Bronchial epithelial cell (primary cell): ENCODE measurements at places on chromosomes 7 and 10.

- peak; percentile 54 for DNase-seq
Measured at GRCh38 chr7:93851536-93851935, 39.0 kb downstream of the TFPI2 start.

GRCh38 chr10:113228530-113228929 is 278.5 kb downstream of the TCF7L2 start:
- DNase-seq, result no peak

- DNase-seq, result no peak
Measured at GRCh38 chr10:126226988-126227761, 161.1 kb downstream of the ADAM12 start.

DNA sequence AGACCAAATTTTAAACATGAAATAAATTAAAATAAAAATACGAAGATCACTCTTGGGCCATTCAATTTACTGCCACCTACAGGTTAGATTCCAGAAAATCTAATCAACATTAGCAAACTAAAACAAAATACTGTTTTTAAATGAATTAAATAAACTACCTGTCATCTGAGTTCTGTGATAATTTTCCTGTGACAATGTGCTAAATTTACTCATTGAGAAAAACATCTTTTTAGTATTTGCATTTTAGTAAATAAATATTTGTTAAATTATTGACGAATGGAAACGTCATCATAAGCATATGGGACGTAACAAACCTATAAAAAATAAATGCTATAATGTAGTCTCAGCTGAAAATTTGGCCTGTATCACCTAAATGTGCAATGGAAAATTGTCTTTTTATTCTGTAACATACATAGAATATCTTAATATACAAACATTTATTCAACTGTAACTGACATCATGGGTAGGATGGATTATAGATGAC is 72.1 kb downstream of the ITGB8 start:
- peak; percentile 18 for DNase-seq

DNA sequence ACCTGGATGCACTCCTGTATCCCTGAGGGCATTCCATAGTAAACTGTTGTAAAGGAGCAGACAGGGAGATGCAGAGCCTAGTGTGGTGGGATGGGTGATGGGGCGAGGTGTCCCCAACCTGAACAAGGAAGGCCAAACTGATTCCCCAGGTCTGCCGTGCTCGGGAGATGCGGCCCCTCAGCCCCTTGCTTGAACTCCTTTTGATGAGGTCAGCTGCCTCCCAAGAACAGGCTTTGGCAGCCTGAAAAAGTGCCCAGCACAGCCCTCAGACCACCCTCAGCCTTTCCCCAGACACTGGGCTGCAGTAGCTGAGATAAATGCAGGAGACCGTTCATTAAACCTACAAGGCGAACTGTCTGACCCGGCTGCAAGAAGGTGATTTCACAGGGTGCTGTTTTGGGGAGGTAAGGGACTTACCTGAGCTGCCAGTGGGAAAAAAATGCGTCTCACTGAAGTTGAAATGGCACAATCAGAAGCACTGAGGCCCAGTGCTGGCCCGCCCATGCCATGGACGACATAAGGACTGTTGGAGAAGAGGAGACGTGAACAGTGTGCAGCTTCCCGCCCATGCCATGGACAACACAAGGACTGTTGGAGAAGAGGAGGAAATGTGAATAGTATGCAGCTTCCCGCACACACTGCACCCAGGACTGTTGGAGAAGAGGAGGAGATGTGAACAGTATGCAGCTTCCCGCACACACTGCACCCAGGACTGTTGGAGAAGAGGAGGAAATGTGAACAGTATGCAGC is 148.4 kb upstream of the FAM20C start:
- no peak for DNase-seq

DNA sequence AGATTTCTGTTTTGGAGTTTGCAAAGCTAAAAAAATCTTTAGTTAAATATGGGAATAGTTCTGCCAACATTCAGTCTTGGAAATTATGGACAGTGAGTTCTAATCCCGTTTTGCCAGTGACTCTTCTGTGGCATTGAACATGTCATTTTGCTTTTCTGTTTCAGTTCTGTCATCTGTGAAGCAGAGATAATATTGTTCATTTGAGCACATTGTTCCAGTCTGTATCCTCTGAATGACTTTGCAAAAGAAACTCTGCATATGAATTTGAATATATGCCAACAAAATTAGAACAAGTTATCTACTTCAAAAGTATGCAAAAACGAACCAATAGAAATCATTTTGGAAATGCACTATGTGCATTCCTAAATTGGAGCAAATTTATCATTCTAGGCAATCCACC is 746.0 kb upstream of the POT1 start:
- DNase-seq, result no peak

- peak; percentile 14 for DNase-seq
Measured at GRCh38 chr10:8543361-8544056, 489.0 kb downstream of the GATA3 start.

DNA sequence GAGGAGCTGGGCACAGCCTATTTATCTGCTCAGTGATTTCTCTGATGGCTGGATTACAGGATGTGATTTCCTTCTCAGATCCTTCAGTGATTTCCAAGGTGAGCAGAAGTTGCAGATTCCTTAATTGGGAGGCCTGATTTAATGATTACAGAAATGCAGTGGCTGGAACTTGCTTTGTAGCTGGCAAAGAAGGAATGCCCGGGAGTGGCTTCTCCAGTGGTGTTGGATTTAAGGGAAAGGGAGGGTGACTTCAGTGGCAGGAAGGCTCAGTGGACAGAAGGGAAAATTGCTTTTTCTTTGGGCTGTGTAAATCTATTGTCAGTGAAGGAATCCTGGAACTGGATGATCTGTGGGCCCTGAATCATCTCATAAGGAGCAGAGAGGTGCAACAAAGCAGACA is 5.1 kb downstream of the SORCS3 start:
- DNase-seq, result no peak

DNA sequence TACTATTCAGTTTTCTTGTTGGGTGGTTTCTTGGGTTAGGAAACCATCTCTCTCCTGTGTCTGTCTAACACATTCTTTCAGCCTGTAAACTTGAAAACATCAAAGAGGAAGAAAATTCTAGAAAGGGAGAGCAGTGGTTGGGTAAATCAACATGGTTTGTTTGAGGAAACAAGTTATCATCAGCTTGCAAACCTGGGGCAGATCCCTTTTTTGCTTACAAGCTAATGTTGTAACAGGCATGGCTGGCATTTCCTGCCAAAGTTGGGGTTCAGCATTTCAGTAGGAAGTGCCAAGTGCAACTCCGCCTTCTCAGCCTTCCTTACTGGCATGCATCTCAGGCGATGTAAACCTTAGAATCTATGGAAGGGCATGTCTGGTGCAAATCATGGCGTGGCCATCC is 112.6 kb downstream of the EEPD1 start:
- DNase-seq, result peak; percentile 25

- DNase-seq, result no peak
Measured at GRCh38 chr7:75639886-75640190, 98.9 kb downstream of the HIP1 start.

DNA sequence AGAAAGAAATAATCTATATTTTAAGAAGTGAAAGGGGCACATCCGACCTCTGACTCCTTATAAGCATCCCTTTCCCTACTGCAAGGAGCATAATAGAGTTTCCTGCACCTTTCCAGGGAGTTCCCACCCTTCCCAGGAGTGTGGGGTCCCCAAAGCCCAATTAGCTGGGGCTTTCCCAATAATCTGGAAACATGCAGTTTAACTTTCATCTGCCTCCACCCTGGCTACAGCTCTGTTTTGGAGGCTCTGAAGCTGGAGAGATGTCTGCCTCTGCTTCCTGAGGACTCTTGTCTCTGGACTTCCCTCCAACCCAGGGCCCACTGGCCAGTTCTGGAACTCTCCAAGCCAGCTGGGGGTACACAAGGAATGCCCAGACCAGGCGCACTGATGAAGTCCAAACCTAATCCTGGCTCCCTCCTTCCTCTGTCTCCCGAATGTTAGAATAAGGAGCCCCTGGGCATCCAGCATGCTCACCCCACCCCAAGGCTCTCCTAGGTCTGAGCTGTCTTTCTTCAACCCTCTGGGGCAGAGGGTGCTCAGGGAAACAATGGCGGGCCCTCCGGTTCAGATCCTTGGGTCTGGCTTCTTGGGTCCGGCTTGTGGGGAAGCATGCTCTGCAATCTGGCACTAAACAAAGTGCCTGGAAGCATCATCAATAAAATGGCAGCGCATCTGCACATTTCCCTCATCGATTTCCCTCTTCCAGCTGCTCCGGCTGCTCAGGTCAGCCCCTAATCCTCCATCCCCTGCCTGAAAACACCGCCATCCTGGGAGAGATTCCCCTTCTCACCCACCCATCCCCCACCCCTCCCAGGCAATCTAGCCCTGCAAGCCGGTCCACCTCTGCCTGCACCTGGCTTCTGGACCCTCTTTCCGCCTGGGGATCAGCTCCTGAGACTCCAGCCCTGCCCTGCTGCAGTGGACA is 13.3 kb downstream of the HOXA4 start:
- no peak for DNase-seq

- no peak for DNase-seq
Measured at GRCh38 chr10:122993797-122994336, 13.7 kb downstream of the PSTK start.

DNA sequence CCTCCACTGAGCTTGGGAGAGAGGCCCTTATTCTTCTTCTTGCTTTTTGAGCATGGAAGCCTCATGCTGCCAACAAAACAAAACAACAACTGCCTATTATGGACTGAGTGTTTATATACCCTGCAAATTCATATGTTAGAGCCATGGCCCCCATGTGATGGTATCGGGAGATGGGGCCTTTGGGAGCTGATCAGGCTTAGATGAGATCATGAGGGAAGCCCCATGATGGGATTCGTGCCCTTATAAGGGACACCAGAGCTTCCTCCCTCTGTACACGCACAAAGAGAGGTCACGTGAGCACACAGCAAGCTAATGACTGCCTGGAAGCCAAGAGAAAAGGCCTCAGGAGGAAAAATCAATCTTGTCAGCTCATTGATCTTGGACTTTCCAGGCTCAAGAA is 235.0 kb downstream of the FANK1 start:
- DNase-seq, result no peak

DNA sequence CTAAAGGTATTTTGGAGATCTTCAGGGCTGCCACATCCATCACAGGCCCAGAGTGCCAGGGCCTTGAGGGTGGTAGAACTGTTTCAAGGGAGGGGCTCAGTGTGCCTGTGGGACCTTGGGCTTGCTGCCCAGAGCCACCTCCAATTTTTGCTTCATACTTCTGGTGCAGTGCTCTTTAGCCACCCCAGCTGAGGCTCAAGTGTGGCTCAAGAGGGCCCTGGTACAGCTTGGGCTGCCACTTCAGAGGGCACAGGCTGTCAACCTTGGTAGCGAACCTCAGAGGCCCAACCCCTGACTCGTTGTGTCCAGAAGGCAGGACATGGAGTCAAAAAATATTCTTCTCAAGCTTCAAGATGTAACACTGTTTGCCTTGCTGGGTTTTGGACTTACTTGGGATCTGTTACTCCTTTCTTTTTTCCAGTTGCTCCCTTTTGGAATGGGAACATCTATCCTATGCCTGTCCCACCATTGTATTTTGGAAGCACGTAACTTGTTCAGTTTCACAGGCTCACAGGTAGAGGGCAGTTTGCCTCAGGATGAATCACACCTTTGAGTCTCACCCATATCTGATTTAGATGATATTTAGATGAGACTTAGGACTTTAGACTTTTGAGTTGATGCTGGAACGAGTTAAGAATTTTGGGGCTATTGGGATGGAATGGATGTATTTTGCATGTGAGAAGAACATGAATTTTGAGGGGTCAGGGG is 224.8 kb downstream of the RPS24 start:
- DNase-seq, result peak; percentile 27

DNA sequence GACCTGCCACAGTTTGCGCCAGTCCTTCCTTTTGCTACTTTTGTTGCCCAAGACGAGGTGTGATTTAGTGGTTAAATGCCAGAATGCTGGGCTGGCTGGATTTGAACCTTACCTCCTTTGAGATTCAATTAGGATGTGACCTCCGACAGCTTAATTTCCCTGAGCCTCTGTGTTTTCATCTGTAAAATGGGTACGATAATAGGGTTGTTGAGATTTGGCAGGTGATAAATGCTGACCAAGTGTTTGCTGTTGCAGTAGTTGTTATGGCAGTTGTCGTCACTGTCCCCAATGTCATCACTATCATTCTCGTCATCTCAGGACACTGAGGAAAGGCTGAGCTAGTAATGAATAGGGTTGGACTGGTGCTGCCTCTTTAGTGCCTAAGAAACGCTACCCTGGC is 61.1 kb downstream of the GRK5 start:
- no peak for DNase-seq

GRCh38 chr7:70143075-70144044 is 545.1 kb downstream of the AUTS2 start:
- DNase-seq, result no peak

- no peak for DNase-seq
Measured at GRCh38 chr10:53013201-53013810, 240.7 kb upstream of the MBL2 start.

DNA sequence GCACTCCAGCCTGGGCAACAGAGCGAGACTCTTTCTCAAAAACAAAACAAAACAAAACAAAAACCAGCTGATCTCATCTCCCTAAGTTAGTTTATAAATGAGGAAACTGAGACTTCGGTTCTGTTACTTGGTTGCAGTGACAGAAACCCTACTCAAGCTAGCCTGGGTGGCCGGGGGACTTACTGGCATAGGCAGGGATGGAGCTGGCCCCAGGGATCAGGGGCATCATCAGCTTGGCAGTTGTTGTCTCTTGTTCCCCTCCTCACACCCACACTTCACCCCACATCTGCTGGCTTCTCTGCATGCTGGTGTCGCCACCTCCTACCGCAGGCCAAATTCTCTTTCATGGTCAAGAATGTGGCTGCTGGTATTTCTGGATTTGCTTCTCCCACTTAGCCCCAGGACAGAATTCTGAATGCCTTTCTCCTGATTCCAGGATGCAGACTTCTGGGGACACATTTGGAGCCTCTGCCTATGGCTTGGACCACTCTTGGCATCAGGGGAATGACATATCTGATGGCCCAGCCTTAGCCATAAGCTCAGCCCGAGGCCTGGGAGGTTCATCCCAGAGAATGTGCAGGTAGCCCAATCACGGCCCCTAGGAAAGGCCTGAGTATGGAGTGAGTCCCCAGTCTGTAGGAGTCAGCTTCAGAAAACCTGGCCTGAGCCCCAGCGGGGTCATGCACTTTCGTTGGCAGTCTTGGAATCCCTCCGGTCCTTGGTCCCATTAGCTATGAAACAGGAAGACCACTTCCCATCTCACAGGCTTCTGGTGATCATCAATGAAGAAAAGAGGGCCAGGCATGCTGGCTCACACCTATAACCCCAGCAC is 41.6 kb upstream of the CTBP2 start:
- no peak for DNase-seq

DNA sequence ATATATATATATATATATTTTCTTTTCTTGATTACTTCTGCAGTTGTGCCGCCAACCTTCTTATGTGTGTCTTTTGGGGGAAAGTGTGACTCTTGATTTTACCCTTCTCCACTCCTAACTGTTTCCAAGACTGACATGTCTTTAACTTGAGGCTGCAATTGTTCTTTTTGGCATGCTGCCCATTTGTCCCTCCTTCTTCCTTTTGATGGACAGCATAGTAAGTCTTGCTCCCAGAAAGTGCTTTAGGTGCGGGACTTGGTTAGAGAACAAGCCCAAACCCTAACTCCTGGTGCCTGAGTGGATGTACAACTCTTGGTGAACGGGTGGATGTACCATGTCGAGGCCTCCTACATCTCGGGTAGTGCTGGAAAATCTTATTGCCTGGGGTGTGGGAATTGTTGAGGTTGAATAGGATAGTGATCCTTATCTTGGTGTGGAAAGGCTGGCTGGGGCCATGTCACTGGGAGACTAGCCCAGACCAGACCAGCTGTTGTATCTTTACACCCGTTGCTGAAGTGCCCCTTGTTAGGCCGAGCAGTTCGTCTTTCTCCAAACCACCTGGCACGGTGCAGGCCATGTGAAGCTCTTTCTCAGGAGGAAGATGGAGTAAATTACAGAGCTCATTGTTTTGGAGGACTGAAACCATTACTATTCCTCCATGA is 16.3 kb downstream of the TCF7L2 start:
- DNase-seq, result no peak
